ENCODE measurements at places on chromosomes 1 and 21.

DNA sequence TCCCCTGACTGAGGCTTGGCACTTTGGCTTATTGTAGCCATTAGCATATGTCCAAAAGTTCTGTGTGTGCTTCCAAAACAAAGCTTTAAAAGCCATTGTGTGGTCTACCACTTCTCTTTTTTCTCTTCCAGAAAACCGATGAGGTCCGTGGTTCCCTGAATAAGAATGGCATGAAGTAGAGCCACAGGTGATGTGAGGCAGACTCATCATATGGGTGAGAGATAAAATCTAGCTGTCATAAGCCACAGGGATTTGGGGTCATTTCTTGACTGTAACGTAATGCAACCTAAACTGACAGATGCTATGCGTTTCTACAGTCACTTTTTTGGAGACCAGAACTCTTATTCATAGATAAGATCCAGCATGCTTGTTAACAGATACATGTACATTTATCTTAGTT lies 7.0 kb upstream of the GREM2 start:
- no peak for DNase-seq

GRCh38 chr1:164308101-164308500 lies 250.9 kb upstream of the PBX1 start:
- no peak for DNase-seq

DNA sequence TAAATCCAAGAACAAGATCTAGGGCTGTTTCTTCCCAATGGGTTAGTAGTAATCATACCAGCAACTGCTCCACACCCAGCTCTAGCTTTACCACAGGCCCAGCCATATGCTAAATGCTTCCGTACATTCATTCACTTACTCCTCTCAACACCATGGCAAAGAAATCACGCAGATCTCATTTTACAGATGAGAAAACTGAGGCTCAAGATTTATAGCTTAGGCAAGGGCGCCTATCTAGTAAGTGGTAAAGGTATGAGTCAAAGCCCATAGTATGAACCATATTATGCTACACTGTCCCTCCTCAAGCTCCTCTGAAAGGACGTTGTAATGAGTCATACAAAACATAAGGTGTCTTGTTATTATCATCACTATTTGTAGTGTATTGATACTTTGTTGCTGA lies 82.2 kb downstream of the NIBAN1 start:
- no peak for DNase-seq

GRCh38 chr1:202204065-202204464 lies 10.5 kb downstream of the LGR6 start:
- no peak for DNase-seq

DNA sequence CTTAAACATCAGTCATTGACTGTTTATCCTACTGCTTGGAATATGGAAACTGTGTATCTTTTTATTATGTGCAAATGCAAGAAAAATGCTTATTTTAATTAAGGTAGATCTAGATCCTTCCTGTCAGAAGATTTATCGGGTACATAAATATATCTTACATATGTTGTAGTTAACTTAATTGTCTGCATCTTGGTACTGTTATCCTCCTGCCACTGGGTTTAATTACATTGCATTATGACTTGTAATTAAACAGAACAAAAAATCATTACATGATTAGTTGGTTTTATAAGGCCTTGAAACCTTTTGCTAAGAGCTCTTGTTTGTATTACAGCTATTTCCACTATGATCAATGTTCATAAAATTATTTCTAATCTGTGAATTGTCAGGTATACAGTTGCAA lies 211.2 kb downstream of the PTGER3 start:
- DNase-seq: no peak

GRCh38 chr1:234495231-234495990 lies 16.4 kb upstream of the TARBP1 start:
- peak; percentile 50 for DNase-seq

DNA sequence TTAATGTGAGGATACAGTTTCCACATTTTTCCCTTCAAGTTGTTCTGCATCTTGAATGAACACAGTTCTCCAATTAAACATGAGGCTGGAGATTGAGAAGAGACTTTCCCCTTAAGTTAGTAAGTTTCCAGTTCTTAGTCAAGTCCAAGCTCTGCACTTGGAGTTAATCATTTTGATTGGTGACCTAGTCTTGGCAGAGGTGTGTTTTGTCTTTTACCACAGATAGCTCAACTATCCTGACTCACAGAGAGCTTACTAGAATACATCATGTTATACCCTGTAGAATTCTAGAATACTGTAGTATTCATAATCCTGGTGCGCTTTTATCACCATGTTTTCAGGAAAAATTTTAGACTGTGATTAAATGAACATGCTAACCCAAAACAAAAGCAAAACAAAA lies 129.2 kb downstream of the CYYR1 start:
- no peak for DNase-seq

Measured in AG08396 (cell line).